ENCODE measurements at places on chromosomes 6 and 20. TPM values are rescaled to one million over a fixed set of nuclear protein-coding genes. Genes with fewer than 3 reads are reported as not detected.

C6orf15 gene
- not detected for total RNA-seq

TMEM244 gene
- not detected for total RNA-seq

ENPP5 gene
- 0.53 TPM for total RNA-seq

- no peak for DNase-seq
These were observed 758 bp downstream of the SMIM28 start for GRCh38 chr6:138378463-138378862.

CST2 gene
- not detected for total RNA-seq

- no peak for DNase-seq
These were observed 17.6 kb downstream of the RNF8 start for GRCh38 chr6:37371154-37372083.

- no peak for DNase-seq
These were observed 170.4 kb downstream of the HTR1B start for GRCh38 chr6:77292564-77293546.

GRCh38 chr20:21559305-21559704 is 45.4 kb upstream of the NKX2-2 start:
- no peak for DNase-seq

DNA sequence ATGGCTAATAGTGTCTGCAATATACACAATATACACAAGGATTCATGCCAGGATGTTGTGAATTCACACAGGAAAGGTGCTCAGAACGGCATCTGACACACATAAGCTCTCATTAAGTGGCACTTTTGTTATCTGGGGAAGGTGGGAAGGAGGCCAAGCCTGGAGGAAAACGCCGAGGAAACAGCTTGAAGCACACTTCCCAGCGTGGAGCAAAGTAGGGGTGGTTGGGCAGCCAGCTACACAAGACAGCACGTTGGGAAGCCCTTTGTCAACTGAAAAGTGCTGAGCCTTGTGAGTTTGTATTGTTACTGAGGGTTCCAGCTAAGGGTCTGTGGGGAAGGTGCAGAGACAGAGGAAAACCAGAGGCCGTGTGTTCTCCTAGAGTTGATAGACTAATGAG is 181.0 kb downstream of the ZMYND8 start:
- DNase-seq: no peak

GSTA5 gene
- total RNA-seq: not detected

DNA sequence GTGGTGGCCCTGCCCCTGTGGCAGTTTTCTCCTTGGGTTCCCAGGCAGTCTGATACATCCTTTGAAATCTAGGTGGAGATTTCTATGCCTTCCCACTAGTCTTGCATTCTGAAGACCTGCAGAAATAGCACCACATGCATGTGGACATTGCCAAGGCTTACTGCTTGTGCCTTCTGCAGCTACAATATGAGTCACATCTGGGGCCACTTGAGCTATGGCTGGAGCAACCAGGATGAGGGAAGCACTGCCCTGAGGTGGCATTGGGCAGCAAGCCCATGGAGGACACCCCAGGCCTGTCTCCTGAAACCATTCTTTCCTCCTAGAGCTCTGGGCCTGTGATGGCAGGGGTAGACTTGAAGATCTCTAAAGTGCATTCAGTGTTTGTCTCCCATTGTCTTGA is 15.7 kb upstream of the HLA-DQB2 start:
- DNase-seq: no peak

DNA sequence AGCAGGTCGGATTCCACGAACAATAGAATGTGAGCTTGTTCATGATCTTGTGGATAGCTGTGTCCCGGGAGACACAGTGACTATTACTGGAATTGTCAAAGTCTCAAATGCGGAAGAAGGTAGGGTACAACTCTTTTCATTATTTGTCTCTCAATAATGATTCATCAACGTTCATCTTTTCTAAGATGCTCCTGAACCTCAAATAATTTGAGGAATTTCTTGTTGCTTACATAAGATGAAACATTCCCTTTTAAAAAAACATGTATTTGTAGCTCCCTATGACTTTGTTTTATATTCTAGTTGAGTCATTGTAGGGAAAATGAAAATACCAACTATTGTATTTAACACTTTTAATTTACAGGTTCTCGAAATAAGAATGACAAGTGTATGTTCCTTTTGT is 17.0 kb downstream of the MCM8 start:
- DNase-seq: no peak

SDCBP2 gene
- total RNA-seq: not detected

Data from ascending aorta (tissue), 2 donors.